ENCODE measurements at places on chromosomes 13 and 19.

DNA sequence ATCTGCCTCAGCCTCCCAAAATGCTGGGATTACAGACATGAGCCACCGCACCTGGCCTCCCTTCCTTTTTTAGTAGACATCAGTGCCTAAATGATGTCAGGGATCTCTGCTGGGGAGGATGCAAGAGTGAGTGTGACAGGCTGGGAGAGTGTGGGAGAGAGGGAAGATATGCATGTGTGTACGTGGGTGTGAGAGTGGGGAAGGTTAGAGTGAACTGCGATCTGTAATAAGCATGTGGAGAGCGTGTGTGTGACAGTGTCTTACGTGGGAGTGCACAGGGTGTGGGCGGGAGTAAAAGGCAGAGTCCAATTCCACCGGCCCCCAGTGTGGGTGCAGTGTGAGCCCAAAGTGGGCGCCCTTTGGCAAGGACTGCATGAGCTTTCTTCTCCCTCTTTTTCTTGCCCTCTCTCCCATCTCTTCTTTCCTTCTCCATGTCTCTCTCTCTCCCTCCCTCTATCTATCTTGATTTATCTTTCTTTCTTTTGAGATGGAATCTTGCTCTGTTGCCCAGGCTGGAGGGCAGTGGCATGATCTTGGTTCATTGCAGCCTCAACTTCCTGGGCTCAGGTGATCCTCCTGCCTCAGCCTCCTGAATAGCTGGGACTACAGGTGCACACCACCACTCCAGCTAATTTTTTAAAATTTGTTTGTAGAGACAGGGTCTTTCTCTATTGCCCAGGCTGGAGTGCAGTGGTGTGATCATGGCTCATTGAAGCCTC is 893 bp upstream of the NPHS1 start:
- no peak for DNase-seq

DNA sequence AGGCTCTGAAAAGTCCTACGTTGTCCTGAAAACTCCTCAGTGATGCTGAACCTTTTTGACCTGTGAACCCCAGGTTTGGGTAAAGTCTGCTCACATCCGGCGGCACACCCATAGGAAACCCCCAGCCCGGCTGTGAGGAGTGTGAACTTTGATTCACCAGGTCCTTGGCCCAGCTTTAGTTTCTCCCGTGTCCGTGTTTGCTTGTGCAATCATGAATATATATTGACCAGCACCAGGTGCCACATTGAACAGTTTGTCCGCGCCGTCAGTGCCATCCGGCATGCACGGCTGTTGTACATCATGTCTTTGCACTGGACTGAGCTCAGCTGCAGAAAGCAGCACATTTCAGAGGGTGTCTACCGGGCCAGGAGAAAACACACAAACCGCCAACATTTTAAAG is 45.3 kb downstream of the NFIC start:
- no peak for DNase-seq

GRCh38 chr19:46970815-46971214 is 48.8 kb upstream of the NPAS1 start:
- no peak for DNase-seq

DNA sequence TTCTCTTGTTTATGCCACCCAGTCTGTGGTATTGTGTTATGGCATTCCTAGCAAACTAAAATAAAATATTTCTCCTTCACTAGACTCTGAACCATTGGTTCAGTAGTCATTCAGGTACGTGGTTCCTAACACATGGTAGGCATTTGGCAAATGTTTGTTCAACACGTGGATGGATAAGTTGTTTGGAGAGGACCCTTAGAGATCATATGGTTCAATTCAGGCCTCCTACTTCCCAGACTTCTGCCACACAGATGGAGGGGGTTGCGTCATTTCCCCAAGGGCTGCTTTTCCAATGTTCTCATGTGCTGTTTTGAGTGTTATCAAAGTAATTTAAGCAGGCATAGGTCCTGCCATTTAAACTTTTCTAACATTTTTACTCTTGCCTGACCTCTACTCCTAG is 6.7 kb downstream of the CXCL17 start:
- DNase-seq: no peak

GRCh38 chr13:29021311-29021710 is 201.2 kb downstream of the MTUS2 start:
- no peak for DNase-seq

- peak; percentile 67 for DNase-seq
Measured at GRCh38 chr13:100304229-100304628, 215.3 kb downstream of the PCCA start.

GRCh38 chr13:51432576-51432975 is 20.3 kb downstream of the INTS6 start:
- no peak for DNase-seq

DNA sequence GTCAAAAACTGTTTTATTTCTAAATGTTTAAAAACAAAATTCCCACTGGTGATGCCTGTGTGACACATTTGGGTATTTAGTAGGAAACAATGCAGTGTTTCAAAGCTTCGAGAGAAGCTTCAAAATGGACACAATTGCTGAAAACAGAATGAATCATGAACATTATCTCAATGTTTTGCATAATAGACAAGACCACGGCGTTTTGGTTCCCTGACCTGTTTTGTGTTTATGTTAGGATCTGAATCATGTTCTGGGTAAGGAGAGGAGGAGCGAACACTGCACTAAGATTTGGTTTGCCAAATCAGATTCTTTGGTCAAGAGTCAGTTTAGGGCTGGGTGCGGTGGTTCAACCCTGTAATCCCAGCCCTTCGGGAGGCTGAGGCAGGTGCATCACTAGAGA is 42.2 kb downstream of the IFT88 start:
- no peak for DNase-seq

DNA sequence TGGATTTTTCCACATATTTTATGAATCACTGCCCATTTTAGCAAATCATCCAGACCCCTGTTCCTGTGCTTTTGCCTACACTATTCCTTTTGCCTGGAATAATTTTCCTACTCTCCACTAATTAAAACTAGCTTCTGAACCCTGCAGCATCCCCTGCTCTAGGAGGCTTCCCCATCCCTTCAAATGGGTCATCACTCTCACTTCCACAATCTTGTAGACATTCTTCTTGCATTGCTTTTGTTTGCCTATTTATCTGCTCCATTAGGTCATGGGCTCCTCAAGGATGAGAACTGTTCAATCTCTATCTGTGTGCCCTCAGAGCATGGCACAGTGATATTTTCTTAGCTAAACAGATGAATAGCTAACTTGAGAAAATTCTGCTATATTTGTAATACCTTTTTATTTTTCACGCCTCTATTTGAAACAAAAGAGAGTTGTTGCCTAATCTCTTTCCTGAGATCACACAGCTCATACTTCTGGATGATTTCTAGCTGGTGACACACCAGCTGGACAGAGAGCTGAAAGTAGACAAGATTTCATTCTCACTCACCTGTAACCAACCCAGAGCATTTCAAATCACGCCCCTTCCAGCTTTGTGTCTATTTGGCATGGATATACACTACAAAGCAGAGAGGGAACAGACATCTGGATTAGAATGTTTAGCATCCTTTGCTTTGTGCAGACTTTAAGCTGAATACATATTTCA is 466.0 kb downstream of the FOXO1 start:
- DNase-seq: no peak

DNA sequence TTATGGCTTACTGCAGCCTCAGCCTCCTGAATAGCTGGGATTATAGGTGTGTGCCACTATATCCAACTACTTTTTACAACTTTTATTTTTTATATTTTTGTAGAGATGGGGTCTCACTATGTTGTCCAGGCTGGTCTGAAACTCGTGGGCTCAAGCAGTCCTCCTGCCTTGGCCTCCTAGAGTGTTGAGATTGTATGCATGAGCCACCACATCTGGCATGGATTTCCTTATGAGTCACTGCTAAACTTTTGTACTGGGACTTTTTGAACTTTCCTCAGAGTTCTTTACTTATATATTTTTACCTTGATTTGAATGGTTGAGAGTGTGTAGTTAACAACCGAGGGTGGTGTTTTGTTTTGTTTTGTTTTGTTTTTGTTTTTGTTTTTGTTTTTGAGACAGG is 33.4 kb downstream of the DNAJC3 start:
- DNase-seq: no peak

GRCh38 chr13:95381212-95381527 is 79.9 kb upstream of the ABCC4 start:
- no peak for DNase-seq

All from NCI-H2081 (cell line).